ENCODE measurements at places on chromosomes 7 and 10.

GRCh38 chr10:112203328-112204076 lies 19.9 kb upstream of the GPAM start:
- DNase-seq: no peak

GRCh38 chr10:63697956-63698786 lies 177.0 kb downstream of the REEP3 start:
- no peak for DNase-seq

DNA sequence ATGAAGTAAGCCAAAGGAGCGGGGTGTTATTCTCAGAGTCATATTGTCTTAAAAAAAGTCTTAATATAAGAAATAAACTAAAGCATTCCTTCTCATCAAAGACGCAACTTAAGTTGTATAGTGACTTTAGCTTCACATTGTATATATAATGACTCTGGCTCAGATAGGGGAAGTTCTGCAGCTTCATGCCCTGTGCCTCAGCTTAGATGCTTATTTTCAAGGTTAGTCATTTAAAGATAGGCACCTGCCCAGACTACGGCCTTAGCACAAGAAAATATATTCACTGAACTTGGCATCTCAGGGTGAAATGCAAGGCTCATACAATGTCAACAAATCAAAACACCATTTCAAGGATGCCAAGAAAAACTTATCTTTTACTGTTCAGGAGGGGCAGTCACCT lies 52.8 kb upstream of the DNAJB12 start:
- DNase-seq: no peak

DNA sequence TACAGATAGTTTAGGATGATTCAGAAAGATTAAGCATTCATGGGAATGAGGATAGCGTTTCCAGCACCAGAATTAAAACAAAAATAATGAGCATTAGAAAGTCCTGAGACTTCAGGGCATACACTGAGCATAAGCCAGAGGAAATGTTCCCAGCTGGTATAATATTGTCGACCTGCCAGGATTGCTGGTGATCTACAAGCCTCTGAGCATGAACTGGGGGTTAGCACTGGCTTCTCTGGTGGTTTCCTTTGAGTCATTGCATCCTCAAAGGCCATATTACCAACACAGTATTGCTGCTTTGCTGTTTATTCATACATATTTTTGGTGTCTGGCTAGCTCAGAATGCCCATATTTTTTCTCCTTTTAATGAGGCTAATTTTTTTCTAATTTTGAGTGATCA lies 10.7 kb upstream of the ATRNL1 start:
- no peak for DNase-seq

DNA sequence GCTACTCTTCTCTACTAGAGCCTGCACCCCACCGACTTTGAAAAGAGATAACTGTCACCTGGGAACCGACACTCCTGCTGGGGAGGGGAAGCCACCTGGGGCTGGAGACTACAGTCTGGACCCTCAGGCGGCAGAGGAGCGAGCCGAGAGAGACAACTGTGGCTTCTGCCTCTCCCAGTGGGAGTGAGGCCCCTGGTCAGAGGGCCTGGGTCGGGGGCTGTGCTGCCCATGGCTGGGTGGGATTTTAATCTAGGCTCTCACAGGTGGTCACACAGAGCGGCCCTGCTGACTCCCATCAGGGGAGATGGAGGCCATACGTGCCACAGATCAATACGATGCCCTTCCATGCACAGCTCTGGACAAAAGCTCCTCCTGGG lies 372.1 kb downstream of the DNAJB6 start:
- DNase-seq: no peak

DNA sequence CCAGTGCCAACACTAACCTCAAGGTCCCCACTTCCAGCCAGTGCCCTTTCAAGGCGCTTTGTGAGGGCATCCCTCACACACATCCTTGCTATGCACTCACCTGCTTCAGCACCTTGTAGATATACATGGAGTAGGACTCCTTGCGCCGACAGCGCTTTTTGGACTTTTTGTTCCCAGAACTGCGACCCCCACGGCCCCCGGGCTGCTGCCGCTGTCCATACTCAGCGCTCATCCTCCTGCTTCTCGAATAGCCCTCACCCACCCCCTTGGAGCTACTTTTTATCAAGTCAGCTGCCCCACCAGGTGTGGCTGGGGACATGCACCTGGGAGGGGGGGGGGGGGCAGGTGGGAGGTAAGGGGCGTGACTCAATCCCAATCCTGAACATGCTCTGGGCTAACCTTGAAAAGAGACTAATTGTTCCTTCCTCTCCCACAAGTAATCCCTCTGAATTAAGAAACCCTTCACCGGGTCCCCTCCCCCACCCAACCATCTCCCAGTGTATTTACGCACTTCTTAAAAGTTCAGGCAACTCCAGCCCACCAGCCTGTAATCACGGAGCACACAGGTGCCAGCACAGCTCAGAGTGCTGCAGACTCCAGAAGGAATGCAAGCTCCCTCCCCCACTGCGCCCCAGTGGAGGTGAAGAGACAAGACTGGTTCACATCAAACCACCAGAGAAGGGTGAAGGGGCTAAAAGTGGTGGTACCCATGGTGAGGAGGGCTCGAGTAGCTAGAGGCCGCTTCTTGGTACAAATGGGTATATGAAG lies at the start of gene H2BK1:
H2BK1 (minus strand) TSS at position 402 of the 768 bp plus-strand sequence; CDS start at position 232, 170 bp downstream.
- DNase-seq: peak; percentile 63

- no peak for DNase-seq
Measured at GRCh38 chr7:87570178-87570577, 30.5 kb downstream of the ABCB1 start.

- DNase-seq: peak; percentile 79
Measured at GRCh38 chr10:79502561-79503309, 9.6 kb upstream of the EIF5AL1 start.

DNA sequence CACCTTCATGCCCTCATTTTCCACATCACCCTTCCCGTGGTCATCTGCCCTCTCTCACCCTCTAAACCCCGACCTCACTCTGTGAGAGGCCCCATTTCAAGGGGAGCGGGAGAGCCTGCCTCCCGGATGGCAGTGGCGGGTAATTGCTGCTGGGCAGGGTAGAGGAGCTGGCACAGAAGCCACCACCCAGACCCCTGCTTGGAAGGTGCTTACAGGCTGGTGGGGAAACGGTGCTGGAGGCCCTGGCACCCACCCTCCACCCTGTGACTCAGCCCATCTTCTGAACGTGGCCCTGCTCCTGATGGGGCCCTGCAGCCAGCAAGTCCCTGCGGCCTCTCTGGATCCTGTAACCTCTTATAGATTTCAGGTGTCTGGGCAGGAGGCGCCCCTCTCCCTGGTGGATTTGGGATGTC lies 10.6 kb upstream of the PWWP2B start:
- DNase-seq: no peak

DNA sequence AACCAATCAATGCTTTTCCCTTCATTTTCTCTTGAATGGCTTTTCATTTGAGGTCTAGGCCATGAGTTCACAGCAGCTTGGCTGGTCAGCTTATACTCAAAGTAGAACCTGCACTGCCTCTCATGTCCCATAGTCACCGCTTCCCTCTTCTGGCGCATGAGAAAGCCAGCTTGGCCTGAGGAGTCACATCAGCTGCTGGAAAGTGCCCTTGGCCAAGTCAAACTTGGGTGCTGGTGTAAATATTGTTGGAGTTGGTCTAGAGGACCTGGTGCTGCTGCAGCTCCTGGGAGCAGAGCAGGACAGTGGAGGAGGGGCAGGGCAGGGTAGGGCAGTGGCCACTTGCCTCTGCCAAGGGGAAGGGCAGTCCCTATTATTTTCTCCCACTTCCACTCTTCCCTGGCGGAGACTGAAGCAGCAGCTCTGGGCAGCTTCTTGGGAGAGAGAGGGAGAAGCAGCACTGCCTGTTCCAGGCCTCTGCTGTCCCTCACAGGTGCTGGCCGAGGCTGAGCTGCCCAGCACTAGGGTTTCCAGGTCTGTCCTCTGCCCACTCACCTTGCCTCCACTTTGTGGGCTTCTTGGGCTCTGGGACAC lies 12.8 kb downstream of the UBE2D4 start:
- no peak for DNase-seq

- no peak for DNase-seq
Measured at GRCh38 chr10:47380341-47381102, 3.6 kb downstream of the ZNF488 start.

DNA sequence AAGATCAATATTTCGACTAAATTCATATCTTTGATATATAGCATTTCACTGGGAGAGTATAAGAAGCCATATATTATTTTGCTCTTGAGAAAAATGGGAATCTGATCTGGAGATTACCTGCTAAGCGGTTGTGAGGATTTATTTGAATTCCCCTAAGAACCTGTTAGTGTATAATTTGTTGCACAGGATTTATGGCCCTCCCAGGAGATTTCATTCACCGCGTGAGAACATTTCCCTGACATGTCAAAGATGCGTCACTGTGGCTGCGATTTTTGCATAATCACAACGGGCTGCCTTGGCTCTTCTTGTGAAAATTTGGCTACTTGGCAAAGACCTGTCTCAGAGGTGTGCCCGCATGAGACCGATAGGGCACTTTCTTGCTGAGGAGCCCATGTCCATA lies 184.7 kb upstream of the PFKP start:
- no peak for DNase-seq

- DNase-seq: no peak
Measured at GRCh38 chr7:47331179-47331565, 250.7 kb downstream of the TNS3 start.

- DNase-seq: no peak
Measured at GRCh38 chr10:77960829-77961329, 34.3 kb upstream of the DLG5 start.

GRCh38 chr7:136489808-136490207 lies 378.6 kb upstream of the CHRM2 start:
- no peak for DNase-seq

- no peak for DNase-seq
Measured at GRCh38 chr7:5773661-5774086, 7.8 kb downstream of the RNF216 start.

- DNase-seq: no peak
Measured at GRCh38 chr7:45581271-45581780, 7.2 kb downstream of the ADCY1 start.

DNA sequence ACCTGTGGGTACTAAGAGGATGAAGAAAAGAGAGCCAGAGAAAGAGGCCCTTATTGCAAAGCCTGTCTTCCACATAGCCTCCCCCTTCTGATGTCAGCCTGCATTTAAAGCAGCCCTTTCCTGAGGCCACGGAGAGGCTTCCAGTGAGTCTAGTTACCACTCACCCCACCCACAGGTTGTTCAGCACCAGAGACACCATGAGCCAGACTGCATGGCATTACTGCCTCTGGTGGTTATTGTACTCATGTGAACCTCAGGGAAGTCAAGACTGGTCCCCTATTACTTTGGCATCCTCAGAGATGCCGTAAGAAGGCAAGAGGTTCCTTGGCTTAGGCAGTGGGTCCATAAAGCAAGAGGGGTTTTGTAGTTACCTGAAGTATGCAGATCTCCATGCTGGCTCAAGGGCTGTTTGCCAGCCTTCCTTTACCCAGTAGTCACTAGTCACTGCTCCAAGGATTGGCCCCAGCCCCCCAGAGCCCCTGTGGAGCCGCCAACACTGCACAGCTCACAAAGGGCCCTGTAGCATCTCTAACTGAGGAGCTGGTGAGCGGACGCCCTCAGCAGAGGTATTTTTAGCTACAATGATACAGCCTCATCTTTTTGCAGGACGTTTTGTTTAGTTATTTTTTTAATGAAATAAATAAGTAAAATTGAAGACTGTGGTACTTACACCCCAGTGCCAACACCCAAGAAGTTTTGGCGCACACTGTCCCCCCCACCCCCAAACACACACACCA lies 20.7 kb downstream of the LRRC4 start:
- peak; percentile 51 for DNase-seq

- DNase-seq: no peak
Measured at GRCh38 chr10:103445767-103446567, 6.2 kb downstream of the CALHM2 start.

DNA sequence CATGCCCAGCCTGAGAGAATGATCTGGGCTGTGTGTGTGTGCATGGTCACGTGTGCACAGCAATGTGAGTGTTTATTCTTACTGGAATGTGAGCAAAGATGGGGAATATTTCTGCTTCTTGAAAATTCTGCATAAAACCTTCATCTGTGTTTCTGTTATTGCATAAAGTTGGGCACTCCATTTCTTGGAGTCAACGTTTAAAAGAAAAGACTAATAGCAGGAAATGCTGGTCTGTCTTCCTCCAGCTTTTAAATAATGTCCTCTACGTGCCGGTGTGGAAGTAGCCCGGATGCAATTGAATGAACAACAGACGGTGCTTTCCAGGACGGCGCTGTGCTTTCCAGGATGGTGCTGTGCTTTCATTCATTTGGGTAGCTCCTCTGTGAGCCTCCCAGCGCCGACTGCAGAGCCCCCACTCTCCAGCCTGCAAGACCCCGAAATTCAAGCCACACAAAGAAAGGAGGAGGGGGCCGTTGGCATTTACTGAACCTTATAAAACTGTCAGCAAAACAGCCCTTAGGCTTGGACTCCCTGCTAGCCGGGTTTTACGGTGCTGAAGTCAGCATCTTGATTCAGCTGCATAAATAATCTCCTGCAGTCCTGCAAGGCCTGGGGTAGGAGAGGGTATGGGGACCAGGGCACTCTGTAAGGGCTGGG lies 158.2 kb upstream of the PRKCQ start:
- DNase-seq: peak; percentile 32

- peak; percentile 17 for DNase-seq
Measured at GRCh38 chr10:3499120-3499519, 285.9 kb downstream of the KLF6 start.

GRCh38 chr7:2014391-2015241 lies 218.1 kb downstream of the MAD1L1 start:
- DNase-seq: no peak

GRCh38 chr10:132207536-132208461 lies 21.1 kb downstream of the DPYSL4 start:
- no peak for DNase-seq

- DNase-seq: no peak
Measured at GRCh38 chr7:101917566-101917965, 100.1 kb downstream of the CUX1 start.

DNA sequence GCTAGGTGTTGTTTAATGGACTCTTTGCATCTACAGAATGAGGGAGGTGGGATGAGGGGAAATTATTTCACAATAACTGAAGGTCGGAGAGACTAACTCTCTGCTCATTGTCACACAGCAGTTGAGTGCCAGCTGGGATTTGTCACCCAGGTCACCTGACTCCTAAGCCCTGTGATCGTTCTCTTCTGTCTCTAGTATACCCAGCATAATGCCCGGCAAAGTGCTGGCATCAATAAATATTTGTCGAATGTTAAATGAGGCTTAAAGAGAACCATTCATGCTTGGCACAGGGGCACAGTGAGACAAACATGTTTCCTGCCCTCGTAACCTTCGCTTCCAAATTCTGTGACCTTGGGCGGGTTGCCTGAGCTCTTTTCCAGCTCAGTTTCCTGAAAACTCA lies 70.8 kb downstream of the TCF7L2 start:
- no peak for DNase-seq

GRCh38 chr10:102157224-102157623 lies 5.0 kb downstream of the NOLC1 start:
- no peak for DNase-seq

DNA sequence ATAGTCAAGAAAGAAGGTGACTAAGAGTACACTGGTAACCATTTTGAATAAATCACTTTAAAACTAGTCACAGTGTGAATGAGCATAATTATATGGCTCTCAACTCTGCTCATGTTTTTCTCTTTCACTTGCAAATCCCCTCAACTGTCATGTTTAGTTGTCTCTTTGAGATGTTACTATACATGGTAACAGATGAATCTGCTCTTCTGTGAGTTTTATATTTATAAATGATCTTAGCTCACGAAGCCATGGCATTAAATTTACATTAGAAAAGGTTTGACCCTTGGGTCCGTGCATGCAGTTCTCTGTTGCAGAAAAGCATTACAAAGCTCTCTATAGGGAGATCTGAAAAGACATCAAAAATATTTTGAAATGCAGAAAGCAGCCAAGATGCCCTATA lies 33.0 kb upstream of the LRRTM3 start:
- DNase-seq: no peak

- no peak for DNase-seq
Measured at GRCh38 chr10:116184512-116184794, 88.6 kb downstream of the GFRA1 start.
